ENCODE measurements at places on chromosomes 1 and 21.

- no peak for DNase-seq
These were observed 30.6 kb upstream of the C1orf185 start for GRCh38 chr1:51071291-51072042.

DNA sequence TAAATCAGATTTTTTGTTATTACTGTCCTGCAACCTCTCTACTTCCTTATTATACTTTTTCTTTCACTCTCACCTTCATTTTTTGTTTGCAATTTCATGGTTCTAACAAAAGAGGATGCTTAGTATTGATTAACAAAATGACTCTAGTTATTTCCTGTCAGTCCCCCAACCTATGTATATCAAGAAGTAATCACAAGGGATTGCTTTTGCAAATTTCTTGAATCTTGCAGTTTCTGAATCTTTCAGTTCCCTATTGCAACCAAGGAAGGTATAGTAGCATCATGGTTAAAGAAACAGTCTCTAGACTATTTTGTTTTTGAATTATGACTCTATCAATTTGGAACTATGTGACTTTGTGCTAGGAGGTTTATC is 446.9 kb downstream of the NEGR1 start:
- DNase-seq: no peak

- no peak for DNase-seq
These were observed 55.2 kb downstream of the BRWD1 start for GRCh38 chr21:39258207-39258606.

GRCh38 chr21:32270748-32271147 is 8.1 kb downstream of the MIS18A start:
- no peak for DNase-seq

DNA sequence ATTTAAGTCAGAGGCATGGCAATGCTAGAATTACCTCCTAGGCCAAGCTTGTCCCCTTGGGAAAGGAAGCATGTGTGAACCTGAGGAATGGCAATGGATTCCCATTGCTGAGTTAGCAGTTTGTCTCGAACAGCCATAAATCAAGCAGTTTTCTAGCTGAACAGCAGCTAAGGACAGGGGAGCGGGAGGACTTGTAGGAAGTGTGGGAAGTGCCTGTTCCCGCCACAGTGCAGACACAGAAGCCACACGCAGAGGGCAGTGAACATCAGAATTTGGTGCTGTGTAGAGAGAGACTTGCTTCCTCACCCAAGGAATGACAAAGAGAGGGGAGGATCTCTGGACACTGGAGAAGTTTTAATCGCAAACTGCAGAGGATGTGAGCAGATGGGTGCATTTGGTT is 3.8 kb downstream of the PHGDH start:
- DNase-seq: no peak

GRCh38 chr1:177384461-177384860 is 213.7 kb downstream of the BRINP2 start:
- DNase-seq: no peak

DNA sequence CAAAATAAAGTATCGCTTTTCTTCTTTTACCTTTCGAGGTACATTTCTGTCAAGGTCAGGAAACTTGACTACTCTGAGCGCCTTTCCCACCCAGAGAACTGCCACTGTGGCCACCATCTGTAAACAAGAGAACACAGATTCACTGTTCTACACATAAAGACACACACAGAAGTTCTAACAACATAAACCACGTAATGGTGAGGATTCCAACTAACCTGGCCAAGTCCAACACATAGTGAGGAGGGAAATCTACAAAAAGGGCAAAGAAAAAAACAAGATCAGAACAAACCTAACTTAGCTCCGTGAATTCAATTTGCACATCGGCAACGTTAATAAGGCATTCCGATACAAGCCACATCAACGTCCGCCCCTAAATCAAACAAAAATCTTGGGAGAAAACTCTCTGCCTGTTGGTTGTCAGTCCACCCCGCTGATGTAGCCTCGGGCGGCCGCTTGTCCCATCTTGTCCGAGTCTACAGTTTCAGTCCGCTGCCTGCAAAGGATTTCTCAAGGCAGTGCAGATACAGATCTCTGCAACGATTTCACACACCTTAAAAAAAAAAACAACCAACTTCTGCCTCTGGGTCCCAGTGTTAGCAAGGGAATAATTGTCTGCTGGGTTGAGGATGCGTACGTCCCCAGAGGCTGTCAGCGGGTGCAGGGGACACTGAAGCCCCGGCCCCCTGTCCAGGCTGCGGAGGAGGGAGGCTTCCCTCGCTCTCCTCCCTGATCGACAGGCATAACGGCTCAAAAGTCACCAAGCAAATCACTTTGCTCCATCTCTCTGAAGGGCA is 1.0 kb downstream of the SLC35D1 start:
- DNase-seq: peak; percentile 4

- DNase-seq: no peak
These were observed 108.1 kb downstream of the GDAP2 start for GRCh38 chr1:117821382-117821755.

DNA sequence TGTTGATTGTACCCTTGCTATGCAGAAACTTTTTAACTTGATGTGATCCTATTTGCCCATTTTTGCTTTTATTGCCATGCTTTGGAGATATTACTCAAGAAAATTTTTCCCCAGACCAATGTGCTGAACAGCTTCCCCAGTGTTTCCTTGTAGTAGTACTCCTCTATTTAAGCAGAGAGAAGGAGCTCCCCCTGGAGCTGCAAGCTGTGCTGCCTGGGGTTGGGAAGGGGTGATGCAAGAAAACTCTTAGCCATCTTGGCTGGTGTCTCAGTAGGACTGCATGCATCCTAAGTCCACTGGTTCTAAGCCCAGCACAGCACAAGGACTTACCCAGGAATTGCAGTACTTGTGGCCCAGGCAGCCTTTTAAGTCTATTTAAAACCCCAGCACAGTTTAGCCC is 121.6 kb downstream of the NTMT2 start:
- DNase-seq: no peak

DNA sequence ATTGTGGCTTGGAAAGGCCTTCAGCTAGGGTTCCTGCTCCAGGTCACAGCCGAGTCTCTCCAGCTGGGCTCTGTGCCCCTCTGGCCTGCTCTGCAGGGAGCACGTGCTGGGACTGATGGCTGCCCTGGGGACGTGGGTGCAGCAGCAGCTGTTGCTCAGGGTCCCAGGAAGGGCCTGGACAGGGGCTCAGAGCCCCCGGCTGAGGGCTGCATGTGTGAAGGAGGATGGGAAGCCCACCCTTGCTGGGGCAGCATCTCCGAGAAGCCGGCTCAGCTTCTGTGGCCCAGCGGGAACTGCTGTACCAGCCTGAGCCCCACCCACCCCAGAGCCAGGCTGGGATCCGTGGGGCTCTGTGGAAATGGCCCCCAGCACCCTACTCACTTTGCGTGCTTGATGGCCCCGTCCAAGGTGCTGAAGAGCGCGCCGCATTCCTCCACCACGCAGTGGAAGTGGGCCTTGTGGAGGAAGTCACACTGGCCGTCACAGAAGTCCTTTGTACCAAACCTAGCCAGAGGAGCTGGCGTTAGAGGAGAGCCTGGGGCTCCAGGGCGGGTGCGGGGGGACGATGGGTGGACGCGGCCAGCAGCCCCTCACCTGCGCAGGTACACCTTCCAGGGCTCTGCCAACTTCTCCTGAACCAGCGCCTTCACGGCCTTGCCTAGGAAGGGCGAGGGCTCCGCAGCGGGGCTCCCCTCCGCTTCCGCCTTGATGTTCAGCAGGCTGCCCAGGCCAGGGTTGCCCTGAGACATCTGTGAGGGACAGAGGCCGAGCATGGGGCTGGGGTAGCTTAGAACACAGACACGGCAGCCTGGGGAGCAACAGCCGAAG is 147.5 kb downstream of the CASZ1 start:
- DNase-seq: no peak

DNA sequence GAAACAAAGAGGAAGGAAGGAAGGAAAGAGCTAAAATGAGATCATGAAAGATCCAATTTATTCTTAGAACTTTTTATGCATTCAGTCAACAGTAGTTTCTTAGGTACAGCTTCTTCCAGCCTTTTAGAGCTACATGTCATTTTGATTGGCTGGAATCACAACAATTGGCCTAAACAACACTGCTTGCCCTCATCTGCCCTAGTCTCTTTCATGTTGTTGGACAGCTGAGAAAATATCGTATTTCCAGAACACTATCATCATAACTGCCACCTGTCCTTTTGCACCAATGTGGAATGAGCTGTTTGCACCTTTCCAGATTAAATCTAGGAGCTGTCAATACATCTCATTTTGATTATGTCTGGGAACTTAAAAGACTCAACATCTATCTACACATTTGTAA is 161.7 kb downstream of the TGFBR3 start:
- no peak for DNase-seq

GRCh38 chr1:172966844-172967540 is 83.7 kb downstream of the TNFSF18 start:
- DNase-seq: no peak

- DNase-seq: no peak
These were observed 66.8 kb downstream of the SLC27A3 start for GRCh38 chr1:153842006-153842471.

DNA sequence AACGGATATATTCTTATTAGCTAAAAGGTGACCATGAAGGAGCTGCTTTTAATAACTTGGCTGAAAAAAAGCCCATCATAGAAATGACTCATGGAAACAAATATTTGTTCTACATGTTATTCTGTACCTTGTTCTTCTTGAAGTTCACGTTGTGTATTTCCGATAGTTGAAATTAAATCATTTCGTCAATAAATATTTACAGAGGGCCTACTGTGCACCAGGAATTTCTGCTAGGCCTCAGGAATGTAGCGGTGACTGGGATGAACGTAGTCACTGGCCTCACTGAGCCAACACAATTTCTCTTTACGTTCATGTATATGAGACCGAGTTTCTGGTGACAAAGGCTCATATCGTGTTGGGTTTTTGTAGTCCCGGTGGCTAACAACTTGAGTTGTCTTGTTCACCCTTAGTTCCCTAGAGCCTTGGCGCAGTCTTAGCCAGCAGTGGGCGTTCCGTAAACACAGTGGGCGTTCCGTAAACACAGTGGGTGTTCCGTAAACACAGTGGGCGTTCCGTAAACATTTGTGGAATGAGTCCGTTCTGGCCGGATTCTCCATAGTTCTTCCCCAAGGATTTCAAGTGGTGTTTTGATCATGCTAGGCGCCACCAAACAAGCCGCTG is 53.2 kb upstream of the VAMP3 start:
- no peak for DNase-seq

DNA sequence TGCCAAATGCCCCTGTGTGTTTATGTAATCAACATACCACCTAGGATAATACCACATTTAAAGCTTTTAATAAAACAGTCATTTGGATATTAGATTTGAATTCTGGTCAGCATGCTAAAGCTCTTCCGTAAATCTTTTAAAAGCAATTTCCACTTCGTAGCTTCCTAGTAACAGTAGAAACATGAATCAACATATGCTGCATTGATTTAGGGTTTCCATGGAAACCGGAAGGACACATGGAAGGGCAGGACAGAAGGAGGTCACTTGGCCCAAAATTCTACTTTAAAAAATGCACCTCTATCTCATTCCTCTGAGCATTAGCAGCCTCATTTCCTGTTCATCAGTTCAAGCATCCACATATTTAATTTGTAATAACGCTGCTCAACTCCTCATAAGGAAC is 8.1 kb downstream of the RGS8 start:
- DNase-seq: no peak

- no peak for DNase-seq
These were observed 45.8 kb upstream of the RC3H1 start for GRCh38 chr1:174068000-174068399.

- DNase-seq: no peak
These were observed 154.8 kb upstream of the COL6A1 start for GRCh38 chr21:45826676-45827301.

DNA sequence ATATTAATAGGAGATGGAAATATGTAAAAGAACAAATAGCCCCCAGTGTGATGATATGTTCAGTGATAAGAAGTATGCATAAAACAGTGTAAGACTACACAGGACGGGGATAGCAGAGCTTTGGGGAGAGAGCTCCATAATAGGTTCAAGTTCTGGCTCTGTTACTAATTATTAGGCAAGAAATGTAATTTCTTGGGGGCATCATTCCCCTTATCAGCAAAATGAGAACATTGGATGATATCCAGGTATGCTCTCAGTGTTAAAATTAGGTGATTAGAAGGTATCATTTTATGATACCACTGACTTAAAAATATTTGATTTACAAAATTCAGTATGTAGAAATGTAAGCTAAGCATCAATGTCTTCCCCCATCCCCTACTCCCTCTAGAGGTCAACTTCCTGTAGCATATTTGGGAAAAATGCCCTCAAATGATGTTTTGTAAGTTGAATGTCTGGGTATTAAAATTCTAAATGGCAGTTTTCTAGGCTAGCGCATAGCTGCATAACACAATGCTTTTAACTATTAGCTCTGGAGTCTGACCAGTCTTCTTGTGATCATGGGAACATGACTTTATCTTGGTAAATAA is 585.7 kb upstream of the CAMK1G start:
- no peak for DNase-seq

DNA sequence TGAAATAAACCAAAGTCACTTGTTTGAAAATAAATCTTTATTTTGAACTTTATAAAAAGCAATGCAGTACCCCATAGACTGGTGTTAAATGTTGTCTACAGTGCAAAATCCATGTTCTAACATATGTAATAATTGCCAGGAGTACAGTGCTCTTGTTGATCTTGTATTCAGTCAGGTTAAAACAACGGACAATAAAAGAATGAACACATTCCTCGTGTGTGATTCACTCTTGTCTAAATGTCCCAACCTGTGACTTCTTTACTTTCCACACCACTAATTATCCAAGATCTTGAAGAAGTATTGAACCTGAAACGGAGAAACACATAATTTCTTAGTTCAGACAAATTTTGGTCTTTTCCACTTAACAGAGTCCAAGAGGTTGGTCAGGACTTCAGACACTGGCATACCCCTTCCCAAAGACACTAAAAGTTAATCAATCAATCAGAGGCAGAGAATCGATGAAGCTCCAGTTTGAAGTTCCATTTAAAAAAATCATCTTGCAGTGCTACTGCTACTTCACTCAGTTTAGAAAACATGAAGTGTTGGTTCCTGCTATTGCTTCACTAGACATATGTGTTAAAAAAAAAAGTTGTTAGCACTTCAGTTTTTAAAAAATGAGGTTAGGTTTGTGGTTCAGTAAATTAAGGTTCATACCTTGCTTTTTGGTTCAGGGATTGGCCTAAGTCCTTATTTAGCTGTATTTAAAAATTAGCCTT is 26.2 kb downstream of the ATP1B1 start:
- no peak for DNase-seq

- DNase-seq: no peak
These were observed 21.1 kb downstream of the SYNC start for GRCh38 chr1:32681509-32681908.

Measured in stimulated activated CD4-positive, alpha-beta T cell treated with anti-CD3 and anti-CD28 coated beads, TNF-alpha, amount 100 ng/mL, for 24 hours (primary cell).